GM06990 (cell line): ENCODE measurements at places on chromosomes 5 and 9.

GRCh38 chr5:172846677-172847076 lies 12.6 kb downstream of the ERGIC1 start:
- DNase-seq, result no peak

DNA sequence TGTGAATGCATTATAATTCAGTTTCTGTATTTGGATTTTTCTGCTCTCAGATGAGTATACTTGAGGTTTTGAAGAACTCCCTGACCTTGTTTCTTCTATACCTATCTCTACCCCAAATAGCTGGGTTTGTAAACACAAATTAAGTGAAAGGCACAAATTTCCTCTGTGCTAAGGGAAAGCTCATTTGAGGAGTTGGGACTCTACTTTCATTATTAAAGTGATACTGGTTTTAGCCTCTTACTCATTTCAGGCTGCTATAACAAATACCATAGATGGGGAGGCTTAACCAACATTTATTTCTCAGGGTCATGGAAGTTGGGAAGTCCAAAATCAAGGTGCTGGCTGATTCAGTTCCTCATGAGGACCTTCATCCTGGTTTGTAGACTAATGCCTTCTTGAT lies 97.2 kb upstream of the ANKH start:
- no peak for DNase-seq

DNA sequence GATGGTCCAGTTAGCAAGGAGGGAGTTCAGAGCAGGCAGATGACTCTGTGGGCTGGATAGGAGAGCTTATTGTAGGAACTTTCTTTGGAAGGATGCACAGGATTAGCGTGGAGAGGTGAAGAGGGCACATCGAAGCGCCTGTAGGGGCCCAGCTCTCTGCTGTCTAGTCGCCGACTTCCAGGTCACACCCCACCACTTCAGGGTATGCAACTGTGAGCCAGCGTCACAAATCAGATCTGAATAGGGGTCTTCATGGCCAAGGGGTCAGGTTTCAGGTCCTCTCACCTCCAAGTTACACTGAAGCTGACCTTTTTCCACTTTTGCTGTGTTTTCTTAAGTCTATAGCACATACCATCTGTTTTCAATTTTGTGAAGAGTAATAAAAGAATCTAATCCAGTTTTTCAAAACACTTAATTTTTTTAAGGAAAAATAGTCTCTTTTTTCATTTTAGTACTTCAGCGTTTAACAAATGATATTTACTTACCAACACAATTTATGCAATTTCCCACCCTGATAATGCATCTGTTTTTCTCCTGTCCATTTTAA lies 364.2 kb upstream of the CLINT1 start:
- DNase-seq, result no peak

- DNase-seq, result no peak
Observed at GRCh38 chr9:88766778-88767503, 224.3 kb upstream of the S1PR3 start.
